Thoracic aorta (tissue), 2 donors: ENCODE measurements at places on chromosomes 13 and 19.

GRCh38 chr13:21121616-21122015 is 54.7 kb downstream of the SKA3 start:
- DNase-seq: no peak

DNA sequence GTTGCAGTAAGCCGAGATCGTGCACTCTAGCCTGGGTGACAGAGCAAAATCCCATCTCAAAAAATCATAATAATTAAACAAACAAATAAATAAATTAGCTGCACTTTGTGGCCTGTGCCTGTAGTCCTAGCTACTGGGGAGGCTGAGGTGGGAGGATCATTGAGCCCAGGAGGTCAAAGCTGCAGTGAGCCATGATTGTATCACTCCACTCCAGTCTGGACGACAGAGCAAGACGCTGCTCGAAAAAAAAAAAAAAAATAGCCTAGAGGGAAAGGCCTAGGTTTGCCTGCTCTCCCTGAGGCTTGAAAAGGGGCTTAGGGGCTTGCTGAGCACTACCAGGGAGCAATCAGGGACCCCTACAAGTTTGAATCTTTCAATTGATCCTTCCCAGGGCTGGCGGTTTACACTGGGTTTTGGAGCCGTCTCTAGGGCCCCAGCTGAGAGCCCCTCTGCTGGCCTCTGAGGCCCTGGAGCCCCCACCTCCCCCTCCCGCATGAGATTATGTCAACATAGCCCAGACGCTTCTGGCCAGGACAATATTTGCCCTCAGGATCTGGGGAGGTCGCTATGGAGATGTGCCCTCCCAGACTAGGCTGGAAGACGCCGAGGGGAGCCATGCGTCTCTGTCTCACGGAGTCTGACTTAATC is 10.4 kb upstream of the GIPR start:
- DNase-seq: no peak

DNA sequence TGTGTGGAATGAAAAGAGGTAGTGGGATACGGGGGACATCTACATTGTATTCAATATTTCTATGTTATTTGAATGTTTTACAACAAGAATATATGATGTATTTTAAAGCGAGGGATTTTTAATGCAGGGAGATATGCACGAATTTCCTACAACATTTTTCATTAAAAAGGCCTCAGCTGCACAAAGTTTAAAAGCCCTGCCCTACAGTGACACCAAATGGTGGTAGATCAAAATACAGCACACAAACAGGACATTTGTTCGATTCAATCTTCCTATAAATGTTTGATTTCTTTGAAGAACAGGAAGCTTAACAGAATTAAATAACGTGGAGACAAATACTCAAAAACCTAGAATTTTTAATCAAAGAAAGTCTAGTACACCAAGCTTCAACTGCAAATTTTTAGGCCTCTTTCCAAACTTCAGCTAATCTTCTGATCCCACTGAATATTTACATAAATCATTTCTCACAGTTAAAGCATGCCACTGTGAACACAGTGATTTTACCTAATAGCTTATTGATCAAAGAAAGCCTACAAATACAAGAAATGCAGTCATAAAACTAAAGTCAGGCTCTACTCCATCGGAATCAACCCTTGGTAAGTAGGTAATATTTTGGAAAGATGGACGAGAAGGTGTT is 257.2 kb downstream of the DIAPH3 start:
- DNase-seq: no peak

- no peak for DNase-seq
Observed at GRCh38 chr13:105403086-105403485, 1132.4 kb downstream of the EFNB2 start.

DNA sequence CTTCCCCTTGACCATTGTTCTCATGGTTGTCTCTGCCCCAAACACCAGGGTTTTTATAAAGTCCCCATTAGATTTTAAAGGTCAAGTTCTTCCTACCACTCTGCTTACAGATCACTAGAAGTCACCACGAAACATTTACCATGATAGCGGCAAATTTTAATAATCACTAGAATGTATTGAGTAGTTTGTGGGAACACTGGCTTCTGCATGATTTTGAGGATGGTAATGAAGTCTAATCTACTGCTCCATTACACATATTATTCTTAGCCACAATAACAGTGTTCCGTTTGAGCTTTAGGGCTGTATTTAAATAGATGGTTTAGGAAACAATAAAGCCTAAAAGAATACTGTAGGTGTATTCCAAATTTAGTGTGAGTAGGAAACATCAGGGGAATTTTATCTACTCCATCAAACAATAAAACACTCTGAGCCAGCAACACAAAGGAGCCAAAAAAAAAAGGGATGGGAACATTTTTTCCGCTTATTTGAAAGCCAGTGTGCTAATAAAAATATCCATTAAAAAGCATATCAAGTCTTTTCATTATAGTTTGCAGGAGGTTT is 49.7 kb downstream of the KLF12 start:
- no peak for DNase-seq
